ENCODE measurements at places on chromosomes 11 and 22. TPM values are rescaled to one million over a fixed set of nuclear protein-coding genes. Genes with fewer than 3 reads are reported as not detected.

The CD3E gene
- total RNA-seq = 155 TPM

DNA sequence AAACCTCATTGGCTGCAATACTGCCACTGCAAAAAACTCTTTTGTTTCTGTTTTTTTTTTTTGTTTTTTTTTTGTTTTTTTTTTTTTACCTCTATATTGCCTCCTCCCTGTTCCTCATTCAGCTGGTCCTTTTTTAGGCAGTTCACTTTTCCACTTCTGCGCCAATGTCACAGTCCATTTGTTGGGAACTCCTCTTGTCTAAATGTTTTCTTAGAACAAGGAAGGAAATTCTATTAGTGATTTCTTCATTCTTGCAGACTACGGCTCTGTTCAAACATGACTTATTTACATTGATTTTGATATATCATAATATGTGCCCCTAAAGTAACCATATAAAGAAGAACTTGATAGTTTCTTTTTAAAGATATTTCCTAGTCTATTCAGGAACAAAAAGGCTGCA, 2.9 kb downstream of the FAM118B start:
- DNase-seq = no peak

- no peak for DNase-seq
Observed at GRCh38 chr11:8699903-8700302, 17.3 kb downstream of the RPL27A start.

DNA sequence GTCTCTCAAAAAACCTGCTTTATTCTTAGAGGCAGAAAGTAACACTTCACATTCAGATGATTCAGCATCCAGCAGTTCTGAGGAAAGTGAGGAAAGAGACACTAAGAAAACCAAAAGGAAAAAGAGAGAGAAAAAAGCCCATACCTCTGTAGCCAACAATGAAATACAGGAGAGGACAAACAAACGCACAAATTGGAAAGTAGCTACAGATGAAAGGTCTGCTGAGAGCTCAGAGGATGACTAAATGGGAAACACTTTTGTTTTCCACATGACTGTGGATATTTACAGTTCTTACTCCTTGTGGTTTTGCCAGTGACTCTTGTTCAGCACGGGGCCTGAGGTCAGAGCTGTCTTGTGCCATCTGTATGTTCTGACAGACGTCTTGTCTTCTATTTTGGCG, 3.8 kb downstream of the TIMM8B start:
- DNase-seq = no peak

GRCh38 chr22:33476716-33477115, 418.5 kb upstream of the SYN3 start:
- DNase-seq = no peak

The KRTAP5-8 gene
- total RNA-seq = not detected

GRCh38 chr22:20199906-20200305, 49.1 kb upstream of the CCDC188 start:
- DNase-seq = no peak

DNA sequence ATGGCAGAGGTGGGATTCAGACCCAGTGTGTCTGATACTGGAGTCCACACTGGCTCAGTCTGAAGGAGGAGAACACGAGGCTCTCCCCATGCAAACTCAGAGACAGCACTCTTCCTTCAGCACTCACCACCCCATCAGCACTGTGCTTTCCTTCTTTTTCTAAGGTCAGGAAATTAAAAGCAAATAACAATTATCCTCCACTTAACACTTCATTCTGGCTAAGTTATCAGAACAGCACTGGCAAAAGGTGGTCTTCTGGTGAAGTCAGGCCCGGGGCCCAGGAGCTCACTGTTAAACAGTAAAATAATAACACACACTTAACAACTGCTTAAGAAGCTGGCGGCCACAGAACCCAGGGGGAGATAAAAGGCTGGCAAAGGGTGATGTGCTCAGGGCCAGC, 107.1 kb downstream of the NAT10 start:
- no peak for DNase-seq

DNA sequence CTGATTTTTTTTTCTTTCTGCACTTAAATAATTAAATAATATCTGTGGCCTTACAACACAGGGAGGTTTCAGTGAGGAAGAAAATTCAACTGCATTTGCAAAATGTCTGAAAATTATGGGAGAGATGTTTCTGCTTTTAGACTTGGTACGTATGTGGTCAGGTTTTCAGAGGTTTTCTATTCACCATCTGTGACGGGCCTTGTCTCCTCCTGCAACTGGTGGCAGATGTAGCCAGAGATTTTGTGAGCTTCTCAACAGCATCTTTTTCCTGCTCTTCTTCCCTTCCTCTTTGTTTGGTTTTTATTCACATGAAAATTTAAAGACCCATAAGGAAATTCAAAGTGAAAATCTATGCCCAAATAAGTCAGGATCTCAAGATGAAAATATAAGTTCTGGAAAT, 38.3 kb downstream of the ZBTB16 start:
- DNase-seq = no peak

The FAU gene
- total RNA-seq = 968 TPM

- DNase-seq = no peak
Observed at GRCh38 chr11:74680035-74680671, 51.1 kb downstream of the CHRDL2 start.

GRCh38 chr11:71322192-71322735, 69.9 kb upstream of the SHANK2 start:
- no peak for DNase-seq
